ENCODE measurements at places on chromosomes 5 and 9.

GRCh38 chr5:56329652-56330051 lies 96.5 kb upstream of the ANKRD55 start:
- no peak for DNase-seq

DNA sequence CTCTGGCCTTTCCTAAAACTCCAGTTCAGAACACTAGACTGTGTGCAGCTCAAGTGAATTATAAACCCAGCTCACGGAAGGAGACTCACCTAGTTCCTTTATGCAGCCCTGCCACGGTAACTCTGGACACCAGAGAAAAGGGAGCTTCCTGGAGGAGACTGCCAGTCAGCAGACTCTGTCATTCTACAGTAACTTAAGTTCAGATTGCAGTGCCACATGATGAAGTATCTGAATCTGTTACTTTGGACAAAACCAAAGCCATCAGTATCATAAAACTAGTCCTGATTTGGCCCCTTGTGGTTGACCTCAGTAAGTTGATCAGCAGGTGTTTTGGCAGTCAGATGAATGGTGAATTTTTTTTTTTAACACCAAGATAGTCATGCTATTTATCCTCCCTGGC lies 2.7 kb downstream of the MTRR start:
- DNase-seq = no peak

DNA sequence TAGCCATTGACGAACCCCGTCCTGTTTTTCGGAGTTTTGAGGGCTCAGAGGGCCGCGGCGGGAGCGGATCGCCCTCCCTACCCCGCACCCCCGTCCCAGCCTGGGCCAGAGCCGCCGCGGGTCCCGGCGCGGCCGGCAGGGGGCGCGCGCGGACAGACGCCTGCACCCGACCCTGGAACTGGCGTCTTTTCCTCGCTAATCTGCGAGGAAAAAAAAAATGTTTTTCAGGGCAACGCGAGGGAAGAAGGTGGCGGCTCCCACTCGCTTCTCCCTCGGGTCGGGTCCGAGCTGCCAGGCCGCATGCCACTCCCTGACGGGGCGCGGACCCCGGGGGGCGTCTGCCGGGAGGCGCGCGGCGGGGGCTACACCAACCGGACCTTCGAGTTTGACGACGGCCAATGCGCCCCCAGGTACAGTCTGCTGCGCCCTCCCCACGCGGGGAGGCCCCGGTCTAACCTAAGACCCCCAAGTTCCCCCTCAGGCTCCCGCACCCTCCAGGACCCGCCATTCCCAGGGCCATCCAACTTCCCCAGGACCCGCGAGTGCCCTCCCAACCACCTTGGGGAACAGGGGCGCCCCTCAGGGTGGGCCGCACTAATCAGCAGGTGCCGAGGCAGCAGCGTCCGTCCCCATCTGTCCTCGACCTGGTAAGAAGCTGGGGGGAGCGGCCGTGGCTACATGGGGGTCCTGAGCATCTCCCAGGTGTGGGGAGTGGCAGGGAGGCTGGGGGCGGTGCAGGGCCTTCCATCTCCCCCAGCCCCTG lies at the start of gene KCNT1:
TSS of gene KCNT1 (plus strand) at position 227 of the 763 bp plus-strand sequence. CDS start at position 301, 74 bp downstream.
- DNase-seq = peak; percentile 15

GRCh38 chr9:115593587-115594091 lies 475.7 kb upstream of the TNC start:
- DNase-seq = peak; percentile 64

GRCh38 chr9:112334432-112334841 lies 1.0 kb upstream of the PTBP3 start:
- peak; percentile 36 for DNase-seq

GRCh38 chr5:399296-400281 lies 43.4 kb upstream of the EXOC3 start:
- peak; percentile 61 for DNase-seq

GRCh38 chr5:143771602-143772001 lies 40.4 kb upstream of the HMHB1 start:
- no peak for DNase-seq

- DNase-seq = no peak
Observed at GRCh38 chr5:61788548-61788947, 456.5 kb downstream of the ZSWIM6 start.

- no peak for DNase-seq
Observed at GRCh38 chr5:117880932-117881331, 1107.4 kb downstream of the DTWD2 start.

- DNase-seq = peak; percentile 55
Observed at GRCh38 chr9:2260417-2261306, 245.5 kb downstream of the SMARCA2 start.

GRCh38 chr9:113509463-113509862 lies 45.9 kb downstream of the RGS3 start:
- DNase-seq = peak; percentile 44

DNA sequence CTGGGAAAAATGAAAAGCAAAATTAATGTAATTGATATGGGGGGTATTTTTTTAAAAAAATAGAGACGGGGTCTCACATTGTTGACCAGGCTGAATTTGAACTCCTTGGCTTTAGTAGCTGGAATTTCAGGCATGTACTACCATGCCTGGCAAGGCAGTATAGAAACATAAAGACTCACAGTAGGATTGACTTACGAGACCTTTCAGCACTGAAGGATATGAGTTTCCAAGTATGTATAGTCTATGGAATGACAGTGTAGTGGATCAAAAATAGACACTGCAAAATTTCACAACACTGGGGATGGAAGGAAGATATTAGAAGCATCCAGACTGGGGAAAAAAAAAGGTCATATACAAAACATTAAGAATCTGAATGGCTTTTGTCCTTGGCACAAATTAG lies 6.8 kb downstream of the DCP2 start:
- peak; percentile 54 for DNase-seq

- DNase-seq = no peak
Observed at GRCh38 chr5:8523501-8523900, 654.6 kb downstream of the MTRR start.

DNA sequence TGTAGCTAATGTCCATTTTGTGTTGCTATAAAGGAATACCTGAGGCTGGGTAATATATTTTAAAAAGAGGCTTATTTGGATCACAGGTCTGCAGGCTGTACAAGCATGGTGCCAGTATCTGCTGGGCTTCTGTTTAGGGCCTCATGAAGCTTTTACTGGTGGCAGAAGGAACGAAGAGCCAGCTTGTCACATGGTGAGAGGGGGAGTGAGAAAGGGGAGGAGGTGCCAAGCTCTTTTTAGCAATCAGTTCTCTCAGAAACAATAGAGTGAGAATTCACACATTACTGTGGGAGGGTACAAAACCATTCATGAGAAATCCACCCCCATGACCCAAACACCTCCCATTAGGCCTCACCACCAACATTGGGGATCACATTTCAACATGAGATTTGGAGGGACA lies 340.9 kb downstream of the RASEF start:
- DNase-seq = no peak

- no peak for DNase-seq
Observed at GRCh38 chr5:156000115-156000514, 326.8 kb upstream of the SGCD start.

DNA sequence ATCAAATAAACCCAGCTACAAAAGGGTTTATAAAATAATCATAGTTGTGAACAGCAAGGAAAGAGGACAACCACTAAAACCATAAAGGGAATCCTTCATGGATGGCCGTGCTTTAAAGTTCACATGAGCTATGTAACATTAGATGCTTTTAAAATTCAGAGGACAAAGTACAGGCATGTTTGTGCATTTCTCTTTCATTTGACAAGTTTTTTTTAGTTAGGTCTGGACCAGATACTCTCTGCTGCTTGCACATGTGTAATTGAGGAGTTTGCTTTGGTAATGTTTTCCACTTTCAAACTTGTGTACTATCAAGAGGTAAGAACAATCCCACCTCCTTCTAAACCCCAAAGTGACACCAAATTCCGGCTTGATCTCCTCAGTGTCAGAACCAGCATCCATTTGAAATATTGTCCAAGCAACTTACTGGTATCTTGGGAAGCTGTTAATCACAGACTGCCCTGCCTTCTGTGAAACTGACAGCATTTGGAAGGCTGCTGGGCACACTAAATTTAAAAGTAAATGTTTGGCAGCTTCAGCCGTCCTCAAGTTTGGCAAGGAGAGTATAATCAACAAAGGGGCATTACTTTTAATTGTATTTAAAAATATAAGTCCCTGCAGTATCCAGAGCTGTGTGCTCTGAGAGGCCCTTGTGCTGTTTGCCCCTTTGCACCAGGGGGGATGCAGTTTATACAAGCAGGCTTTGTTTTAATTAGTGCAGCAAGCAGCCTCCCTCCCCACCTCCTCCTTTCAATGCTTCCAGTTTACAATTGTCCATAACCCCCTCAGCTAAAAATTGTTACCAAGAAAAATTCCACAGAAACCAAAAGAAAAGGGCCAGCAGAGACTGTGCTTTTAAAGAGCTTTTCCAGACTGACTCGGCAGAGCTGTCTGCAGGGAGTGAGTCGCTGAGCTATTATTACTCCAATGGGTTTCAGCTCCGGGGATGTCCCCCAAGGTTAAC lies 328.3 kb upstream of the MPDZ start:
- no peak for DNase-seq

GRCh38 chr5:28286566-28286965 lies 1248.2 kb upstream of the CDH9 start:
- no peak for DNase-seq

DNA sequence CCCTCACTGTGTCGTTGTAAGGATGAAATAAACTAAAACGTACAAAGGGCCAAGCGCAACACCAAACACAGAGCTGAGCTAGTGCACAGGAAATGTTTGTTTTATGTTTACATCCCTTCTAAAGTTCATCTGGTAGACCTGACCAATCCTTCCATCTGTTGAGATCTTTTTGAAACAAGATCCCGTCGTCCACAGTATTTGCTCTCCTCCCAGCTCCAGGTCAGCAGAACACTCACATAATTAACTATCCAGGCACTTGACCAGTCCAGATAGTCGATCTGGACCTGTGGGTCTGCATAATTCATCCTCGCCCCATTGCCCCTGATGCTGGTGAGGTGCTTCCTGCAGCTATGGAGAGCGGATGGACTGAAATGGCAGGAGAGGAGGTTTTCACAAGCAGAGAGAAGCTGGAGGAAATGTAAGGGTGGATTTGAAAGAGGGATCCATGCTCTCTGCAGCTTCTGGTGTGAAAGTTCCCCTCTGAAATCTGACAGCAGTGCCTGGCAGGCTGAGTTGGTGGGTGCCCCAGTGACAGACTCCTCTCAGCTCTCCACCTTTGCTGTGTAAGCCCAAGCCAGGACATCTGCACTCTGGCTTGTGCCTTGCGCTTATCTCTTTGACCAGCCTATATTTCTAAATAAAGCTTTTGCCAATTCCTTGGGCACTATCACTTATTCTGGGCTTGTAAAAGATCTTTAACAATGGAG lies 102.4 kb downstream of the TTLL11 start:
- DNase-seq = no peak

GRCh38 chr9:136714096-136714892 lies 1.9 kb downstream of the DIPK1B start:
- DNase-seq = no peak

GRCh38 chr5:150490296-150490669 lies 17.6 kb upstream of the NDST1 start:
- no peak for DNase-seq

DNA sequence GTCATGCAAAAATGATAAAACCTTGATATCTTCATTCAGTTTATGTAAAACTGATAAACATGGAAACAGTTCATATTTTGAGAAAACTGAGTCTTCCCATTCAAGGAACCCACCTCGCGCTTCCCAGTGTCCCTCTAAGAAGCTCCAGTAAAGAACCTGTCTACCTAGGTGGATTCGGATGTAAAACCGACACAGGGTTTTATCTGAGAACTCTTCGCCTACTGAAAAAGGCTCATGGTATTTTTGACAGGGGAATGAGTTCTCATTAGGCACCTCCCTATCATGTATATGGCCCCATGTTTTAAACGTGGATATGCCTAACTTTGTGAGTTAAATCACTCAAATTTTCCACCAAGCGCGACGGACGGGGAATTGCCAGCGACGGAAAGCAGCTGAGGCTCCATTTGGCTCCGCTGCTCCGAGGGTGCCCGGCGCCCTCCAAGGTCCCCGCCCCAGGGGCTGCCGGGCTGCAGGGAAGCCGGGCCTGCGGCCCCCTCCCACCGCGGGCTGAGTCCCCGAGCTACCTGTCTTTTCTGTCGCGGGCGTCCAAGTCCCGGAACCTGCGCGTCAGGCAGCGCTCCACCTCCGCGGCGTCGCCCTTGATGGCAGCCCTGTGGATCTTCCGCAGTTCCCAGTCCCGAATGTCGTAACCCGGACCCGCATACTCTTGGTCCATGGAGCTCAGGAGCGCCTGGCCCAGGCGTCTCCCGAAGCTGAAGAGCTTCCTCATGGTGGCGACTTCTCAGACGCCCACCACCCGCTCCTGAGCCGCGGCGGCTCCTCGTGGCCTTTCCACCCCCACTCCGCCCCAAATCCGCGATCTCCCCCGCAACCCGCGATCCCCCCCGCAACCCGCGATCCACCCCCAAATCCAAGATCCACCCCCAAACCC lies 594 bp downstream of the ANKRD18A start:
- DNase-seq = no peak

DNA sequence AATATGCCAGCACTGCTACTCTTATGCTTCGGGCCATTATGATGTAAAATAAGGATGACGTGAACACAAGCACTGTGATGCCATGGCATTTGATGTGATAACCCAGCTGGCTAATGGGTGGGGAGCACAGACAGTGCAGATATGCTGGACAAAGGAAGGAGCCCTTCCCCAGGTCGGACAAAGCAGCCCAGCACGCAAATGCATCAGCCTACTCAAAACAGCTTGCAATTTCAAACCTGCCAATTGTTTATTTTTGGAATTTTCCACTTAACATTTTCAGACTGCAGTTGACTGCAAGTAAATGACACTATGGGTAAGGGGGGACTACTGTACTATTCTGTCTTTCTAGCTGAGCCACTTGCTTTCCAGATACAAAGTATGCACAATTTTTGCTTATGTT lies 181.3 kb downstream of the DCP2 start:
- no peak for DNase-seq

GRCh38 chr9:10059044-10059443 lies 553.8 kb downstream of the PTPRD start:
- peak; percentile 26 for DNase-seq

DNA sequence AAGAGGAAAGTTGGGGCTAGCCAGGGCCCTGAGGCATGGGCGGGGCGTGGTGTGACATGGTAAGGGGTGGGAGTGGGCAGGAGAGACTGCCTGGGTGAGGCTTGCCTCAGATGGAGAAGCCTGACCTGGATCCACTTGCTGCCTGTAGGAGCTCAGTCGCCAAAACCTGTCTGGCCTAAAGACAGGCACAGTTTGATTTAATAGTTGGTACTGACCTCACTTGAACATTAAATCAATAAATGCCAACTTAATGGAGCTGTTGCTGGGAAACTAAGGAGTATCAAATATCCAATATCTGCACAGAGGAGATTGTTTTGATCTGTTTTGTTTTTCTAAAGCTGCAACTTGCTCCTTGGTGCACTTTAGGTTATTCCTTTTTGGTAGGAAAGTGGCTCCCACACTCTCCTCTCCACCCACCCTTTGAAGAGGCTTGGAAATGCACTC lies 86.4 kb downstream of the RCL1 start:
- no peak for DNase-seq

- no peak for DNase-seq
Observed at GRCh38 chr9:98529841-98530240, 178.9 kb downstream of the GABBR2 start.
